ENCODE measurements at places on chromosomes 5 and 9.

DNA sequence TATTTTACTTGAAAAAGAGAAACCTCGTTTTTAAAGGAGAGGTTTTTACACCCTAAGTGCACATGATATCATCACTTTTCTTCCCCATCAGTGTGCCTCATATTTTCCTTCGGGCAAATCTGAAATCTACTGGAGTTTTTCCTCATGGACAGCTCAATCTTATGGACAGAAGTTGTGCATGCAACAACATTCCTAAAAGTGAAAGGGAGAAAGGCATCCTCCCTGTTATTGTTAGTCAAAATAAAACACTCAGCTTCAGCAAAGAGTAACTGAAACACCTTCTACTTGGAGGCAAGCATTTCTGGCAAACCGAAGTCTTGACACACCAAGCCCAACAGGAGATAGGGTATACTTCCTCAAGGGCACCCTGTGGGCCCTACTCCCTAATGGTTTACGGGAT lies 217.9 kb downstream of the BNC2 start:
- DNase-seq, result no peak

GRCh38 chr9:86368871-86369521 lies 14.8 kb upstream of the TUT7 start:
- DNase-seq, result no peak

DNA sequence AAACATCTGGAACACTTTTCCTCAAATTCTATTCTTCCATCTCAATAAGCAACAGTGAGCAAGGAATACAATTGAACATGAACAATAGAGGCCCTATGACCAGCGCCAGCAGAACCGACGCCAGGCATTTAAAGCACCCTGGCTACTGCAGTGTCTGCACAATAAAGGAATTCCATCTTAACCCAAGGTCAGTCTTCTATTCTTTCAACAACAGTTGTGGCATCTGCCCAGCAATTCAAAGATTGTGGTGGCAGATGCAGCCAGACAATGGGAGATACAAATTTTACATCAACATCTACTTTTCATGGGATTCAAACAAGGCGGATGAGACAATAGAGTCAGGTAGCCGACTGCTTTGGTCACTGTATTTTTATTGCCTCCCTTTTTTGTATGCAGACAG lies 65.9 kb downstream of the ELL2 start:
- DNase-seq, result no peak

- DNase-seq, result no peak
Measured at GRCh38 chr5:78530342-78531096, 118.1 kb downstream of the LHFPL2 start.

GRCh38 chr9:89980600-89980999 lies 375.8 kb downstream of the GADD45G start:
- no peak for DNase-seq

GRCh38 chr9:107154766-107155165 lies 128.3 kb upstream of the RAD23B start:
- no peak for DNase-seq
